ENCODE measurements at places on chromosomes 5 and 9.

DNA sequence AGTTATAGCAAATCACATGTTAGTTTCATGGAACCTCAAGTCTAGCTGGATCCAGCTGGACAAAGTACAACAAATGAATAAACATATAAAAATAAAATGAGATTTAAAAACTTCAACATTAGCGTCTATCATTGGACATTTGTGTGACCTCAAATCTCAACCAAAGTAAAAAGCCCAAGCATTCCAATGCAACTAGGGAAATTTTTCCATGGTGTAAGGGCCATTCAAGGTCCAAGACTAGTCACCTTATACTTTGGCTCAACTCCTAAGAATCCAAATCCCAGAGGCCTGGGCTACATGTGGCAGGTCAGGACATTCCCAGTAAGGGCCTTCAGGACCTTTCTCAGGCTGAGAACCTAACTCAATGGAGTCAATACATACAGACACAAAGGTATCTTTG lies 137.4 kb upstream of the DMAC1 start:
- H3K27me3 ChIP-seq, result no peaks in the 10 kb centered on the region
- H3K4me1 ChIP-seq, result peaks cover 18% of the 10 kb centered on the region
- H3K27ac ChIP-seq, result no peak overlapping the region
- H3K36me3 ChIP-seq, result no peaks in the 10 kb centered on the region
- no peak overlapping the region for H3K4me3 ChIP-seq

- H3K4me3 ChIP-seq, result no peak overlapping the region
- peaks cover 2% of the 10 kb centered on the region for H3K4me1 ChIP-seq
- H3K27me3 ChIP-seq, result no peaks in the 10 kb centered on the region
- H3K27ac ChIP-seq, result no peak overlapping the region
Observed at GRCh38 chr9:76213751-76214150, 180.5 kb downstream of the RFK start.

- H3K4me1 ChIP-seq, result no peaks in the 10 kb centered on the region
- H3K36me3 ChIP-seq, result no peaks in the 10 kb centered on the region
- H3K27ac ChIP-seq, result no peak overlapping the region
Observed at GRCh38 chr9:32705059-32705458, 69.6 kb upstream of the TAF1L start.

DNA sequence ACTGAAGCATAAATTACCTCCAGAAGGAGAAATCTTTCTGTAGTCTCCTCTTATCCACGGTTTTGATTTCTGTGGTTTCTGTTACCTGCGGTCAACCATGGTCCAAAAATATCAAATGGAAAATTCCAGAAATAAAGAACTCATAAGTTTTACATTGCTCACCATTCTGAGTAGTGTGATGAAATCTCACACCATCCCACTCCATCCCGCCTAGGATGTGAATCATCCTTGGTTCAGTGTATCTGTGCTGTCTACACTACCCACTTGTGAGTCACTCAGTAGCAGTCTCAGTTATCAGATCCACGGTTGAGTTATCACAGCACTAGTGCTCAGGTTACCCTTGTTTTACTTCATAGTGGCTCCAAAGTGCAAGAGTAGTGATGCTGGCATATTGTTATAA lies 371.2 kb downstream of the NFIB start:
- no peak overlapping the region for H3K27ac ChIP-seq
- H3K4me1 ChIP-seq, result no peaks in the 10 kb centered on the region
- no peak overlapping the region for H3K4me3 ChIP-seq
- DNase-seq, result peak; percentile 18
- no peaks in the 10 kb centered on the region for H3K27me3 ChIP-seq

DNA sequence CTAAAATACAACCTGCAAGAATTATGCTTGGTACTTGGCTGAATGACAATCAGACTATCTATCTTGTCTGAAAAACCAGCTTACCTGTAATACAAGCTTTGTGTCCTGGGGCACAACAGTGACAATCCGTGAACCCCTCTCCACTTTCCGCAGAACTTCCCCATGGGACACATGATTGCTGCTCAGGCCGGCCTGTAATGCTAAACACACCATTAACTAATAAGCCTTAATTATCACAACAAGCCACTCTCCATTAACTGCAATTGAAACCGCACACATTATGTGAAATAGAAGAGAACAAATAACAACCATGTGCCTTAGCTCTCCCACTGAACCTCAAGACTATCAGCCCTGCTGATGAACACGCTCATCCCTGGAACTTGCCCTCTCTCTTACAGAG lies 33.7 kb downstream of the ELP1 start:
- peaks cover 48% of the 10 kb centered on the region for H3K36me3 ChIP-seq
- H3K27ac ChIP-seq, result no peak overlapping the region
- H3K27me3 ChIP-seq, result no peaks in the 10 kb centered on the region

GRCh38 chr5:138974227-138975063 lies 99.3 kb upstream of the LRRTM2 start:
- no peak overlapping the region for H3K4me3 ChIP-seq
- no peak overlapping the region for H3K27ac ChIP-seq
- DNase-seq, result no peak
- H3K4me1 ChIP-seq, result peaks cover under 1% of the 10 kb centered on the region
- H3K27me3 ChIP-seq, result no peaks in the 10 kb centered on the region

Data from activated naive CD4-positive, alpha-beta T cell treated with anti-CD3 and anti-CD28 coated beads for 36 hours (primary cell).